H9 (cell line): ENCODE measurements at places on chromosomes 1 and 21.

- no peak for DNase-seq
Measured at GRCh38 chr1:27831568-27832410, 1.2 kb downstream of the PPP1R8 start.

- DNase-seq: no peak
Measured at GRCh38 chr1:155069551-155070157, 6.1 kb downstream of the EFNA4 start.

DNA sequence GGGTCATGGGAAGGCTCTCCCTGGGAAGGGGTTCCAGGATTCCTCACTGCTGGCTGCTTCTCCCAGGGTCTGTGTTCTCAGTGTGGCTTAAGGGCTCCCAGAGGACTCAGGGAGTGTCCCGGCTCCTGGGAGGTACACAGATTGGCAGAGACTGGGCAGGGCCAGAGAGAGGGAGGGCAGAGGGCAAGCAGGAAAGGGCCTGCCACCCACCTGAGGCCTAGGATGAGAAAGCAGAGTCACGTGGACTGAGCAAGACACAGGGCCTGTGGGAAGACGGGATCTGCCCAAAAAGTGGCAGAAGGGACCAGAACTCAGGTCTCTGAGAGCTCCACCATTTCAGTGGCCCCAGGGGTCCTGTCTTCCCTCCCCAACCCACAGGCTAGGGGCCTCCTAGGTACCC is 871 bp downstream of the SLFNL1 start:
- DNase-seq: no peak

- no peak for DNase-seq
Measured at GRCh38 chr21:43005635-43006034, 31.3 kb downstream of the PKNOX1 start.

DNA sequence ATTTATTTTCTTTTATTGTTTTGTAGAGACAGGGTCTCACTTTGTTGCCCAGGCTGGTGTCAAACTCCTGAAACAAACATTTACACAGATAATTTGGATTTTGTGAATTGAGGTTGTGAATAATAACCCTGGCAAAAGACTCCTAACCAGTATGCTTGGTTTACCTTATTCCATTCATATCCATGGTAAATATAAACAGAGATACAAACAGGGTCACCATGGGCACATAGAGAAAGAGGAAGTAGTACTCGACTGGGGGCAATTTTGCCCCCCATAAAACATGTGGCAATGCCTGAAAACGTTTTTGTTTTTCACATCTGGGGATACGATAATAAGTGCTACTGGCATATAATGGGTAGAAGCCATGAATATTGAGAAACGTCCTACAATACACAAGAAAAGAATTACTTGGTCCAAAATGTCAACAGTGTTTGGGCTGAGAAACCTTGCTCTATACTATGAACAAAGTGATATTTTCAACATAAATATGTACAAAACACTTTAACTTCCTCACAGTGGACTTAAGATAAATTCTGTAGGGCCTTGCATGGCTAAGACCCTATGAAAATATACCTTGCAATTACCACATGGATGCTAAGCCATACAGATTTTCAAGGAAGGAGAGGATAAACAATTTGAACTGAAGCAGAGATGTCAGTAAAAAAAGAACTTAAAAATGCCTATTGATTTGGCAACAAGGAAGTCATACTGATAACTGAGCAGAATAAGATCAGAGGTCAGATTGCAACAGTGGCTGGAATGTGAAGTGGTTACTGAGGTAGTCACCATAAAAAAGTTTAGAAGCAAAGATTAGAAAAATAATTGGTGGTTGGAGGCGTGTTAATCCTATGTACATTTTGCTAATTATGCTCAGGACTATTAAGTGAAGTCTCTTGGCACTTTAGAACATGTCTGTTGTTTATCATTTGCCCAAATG is 27.4 kb upstream of the ASPM start:
- DNase-seq: no peak

DNA sequence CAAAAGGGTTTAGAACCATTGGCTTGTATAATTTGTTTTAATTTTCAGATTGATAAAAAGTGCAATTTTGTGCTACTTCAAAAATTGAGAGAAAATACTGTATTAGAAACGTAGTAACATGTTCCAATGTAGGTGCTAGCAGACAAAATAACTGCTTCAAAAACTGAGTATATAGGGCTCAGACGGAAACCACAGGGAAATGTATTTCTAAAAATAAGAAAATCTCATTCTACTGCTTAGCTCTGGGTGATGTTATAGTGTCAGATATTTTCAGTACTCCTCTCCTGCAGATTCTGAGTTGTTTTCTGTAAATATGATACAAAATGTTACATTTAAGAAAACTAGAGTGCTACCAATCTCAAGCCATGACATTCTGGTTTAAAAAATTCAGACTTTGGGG is 55.4 kb downstream of the KCNK2 start:
- DNase-seq: no peak

DNA sequence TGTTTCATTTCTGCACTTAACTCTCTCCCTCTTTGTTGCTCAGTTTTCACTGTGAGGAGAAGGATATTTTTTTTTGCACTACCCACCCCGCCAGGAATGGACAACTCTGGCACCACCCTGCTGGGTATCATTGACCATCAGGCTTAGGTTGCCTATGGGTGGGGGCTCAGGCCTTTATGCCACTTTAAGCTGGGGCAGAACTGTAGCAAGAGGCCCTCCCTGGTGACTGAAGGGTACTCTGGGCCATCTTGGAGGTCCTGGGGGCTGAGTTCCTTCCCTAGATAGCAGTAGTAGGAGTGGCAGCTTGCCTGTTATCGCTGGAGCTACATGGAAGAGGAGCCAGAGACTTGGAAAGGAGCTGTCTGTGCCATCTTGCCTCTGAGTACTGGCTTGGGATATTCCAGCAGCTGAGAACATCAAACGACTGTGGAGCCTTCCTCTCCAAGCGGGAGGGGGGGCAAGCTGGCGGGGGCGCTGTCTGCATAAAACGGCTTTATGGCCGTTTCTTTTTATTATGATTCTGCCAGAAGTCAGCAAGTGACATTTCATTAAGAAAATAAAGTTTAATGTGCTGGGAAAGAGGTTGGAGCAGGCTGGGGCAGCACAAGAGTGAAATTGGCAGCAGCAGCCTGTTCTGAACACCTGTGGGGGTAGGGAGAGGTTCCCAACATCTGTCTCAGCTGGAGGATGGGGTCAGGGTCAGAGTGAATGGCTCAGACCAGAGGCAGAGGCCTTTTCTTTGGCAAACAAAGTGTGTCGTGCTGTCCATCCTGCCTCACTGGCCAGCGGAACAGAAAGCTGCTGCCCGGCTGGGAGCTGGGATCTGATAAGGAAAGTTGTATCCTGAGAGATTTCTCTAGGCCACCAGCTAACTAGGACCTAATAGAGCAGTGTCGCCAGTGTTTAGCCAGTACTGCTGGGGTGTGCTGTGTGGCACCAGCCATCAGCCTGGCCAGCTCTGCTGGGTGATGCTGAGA is 32.9 kb downstream of the TMEM53 start:
- DNase-seq: no peak

- DNase-seq: no peak
Measured at GRCh38 chr1:225349826-225350225, 78.0 kb downstream of the LBR start.

DNA sequence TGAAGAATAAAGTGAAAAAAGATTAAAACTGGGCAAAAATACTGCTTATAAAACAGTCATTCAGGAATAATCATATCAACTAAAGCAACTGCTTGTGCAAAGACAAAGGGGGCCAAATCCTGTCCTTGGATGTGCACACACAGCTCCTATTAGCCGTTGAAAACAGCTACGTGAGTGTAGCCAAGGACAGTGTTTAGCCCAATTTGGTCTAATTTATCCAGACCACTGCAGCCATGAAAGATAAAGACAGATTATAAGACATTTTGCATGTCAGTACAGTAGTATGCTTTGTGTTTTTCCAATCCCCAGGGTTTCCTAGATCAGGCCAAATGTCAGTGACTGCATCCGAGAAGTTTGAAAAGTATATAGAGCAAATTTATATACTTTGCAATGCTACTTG is 146.3 kb upstream of the PKN2 start:
- DNase-seq: no peak

GRCh38 chr1:172832006-172832725 is 173.3 kb downstream of the FASLG start:
- DNase-seq: no peak

GRCh38 chr1:160046494-160047110 is 14.8 kb upstream of the PIGM start:
- peak; percentile 68 for DNase-seq

DNA sequence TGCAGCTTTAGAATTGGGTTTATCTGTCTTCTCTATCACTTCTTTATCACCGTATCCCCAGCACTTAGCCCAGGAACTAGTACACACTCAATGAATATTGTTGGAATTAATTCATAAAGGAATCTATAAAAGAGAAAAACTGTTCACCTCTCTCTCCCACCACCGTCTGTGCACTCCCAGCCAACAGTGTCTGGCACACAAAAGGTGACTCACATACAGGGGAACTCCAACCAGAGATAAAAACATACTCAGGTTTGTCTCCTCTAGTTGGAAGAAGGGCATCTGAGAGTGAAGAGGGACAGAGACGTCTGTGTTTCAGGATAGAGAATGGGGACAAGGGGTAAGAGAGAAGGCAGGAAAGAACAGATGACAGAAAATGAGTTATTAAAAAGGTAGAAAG is 10.0 kb downstream of the ITLN1 start:
- no peak for DNase-seq

DNA sequence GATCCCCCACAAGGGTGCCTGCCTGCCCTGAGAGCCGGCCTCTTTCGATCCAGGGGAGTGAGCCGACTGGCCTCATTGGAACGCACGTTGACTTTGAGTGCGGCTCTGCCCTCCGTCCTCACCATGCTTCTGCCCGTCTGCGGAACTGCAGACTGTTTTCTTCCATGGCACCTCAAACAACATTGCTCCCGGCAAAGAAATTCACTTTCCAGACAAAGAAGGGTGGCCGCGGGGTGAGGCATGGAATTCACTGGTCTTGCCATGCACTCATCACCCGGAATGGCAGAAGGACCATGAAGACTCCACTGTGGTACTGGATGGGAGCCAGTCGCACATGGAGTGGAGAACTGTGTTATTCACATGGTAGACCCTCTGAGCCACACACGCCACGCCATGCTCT is 169.5 kb downstream of the NPHP4 start:
- no peak for DNase-seq

DNA sequence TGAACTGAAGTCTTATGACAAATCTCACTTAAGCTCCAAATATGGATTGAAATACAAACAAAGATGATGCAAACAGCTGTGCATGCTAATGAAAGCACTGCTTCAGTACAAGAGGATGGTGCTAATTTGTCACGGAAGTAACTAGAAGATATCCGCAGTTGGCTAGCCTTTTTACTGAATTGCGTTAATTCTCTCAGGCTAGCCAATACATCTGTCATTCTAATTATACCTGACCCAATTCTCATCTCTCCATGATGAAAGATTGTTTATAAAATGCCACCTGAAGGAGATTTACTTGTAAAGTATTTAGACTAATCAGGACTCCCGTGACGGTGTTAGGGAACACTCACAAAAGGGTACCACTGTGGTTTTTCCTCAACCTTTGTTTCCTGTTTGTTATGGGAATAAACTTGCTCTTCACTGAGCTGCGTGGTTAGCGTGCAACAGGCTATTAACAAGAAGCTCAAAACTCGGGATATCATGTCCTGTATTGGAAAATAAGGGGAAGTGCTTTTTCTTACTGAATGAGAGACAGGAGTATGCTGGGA is 162.5 kb downstream of the APP start:
- DNase-seq: no peak

DNA sequence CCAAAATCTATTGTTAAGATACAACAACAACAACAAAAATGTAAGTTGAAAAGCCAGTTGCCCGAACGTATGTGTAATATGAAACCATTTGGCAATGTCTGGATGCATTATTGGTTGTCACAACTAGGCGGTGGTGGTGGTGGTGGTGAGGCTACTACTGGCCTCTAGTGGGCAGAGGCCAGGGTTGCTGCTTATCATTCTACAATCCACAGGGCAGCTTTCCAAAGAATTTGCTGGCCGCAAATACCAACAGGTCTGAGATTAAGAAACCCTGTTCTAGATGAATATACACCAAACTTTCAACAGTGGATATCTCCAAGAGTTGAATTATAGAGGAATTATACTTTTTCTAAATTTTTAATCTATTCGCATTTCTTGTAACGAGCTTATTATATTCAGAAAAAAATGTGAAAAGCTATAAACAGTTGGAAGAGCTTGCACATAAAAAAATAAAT is 26.8 kb upstream of the ZNF697 start:
- no peak for DNase-seq

GRCh38 chr1:176177764-176178163 is 29.3 kb downstream of the COP1 start:
- DNase-seq: no peak

DNA sequence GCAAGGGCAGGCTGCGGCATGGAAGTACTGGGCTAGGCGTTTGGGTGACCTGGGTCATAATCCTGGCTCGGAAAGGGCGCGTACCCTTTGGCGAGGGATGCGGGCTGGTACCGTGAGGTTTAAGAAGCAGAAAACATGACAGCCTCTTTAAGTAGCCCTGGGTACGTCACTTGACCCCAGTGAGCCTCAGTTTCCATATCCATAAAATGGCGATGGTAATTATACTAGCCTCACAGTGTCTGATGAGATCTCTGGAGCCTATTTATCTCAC is 700 bp downstream of the PIGV start:
- DNase-seq: no peak

- DNase-seq: no peak
Measured at GRCh38 chr1:53068314-53069099, 6.5 kb downstream of the PODN start.

DNA sequence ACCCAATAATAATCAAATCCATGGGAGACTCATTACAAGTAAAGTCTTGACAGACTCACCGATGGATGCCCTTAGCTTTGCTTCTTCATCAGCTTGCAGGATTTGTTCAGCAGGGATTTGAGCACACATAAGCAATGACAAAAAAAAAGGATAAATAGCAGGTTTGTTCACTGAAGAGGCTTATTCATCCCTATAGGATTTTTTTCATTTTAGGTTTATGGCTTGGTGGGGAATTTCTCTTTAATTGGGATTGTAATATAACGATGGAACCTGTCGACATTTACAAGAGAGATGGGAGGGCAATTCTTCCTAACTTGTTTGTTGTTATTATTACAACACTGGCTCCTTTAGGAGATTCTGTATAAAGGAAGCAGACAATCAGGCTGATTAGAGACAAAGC is 649.1 kb upstream of the PLXNA2 start:
- no peak for DNase-seq

GRCh38 chr21:14814991-14815390 is 249.8 kb downstream of the NRIP1 start:
- DNase-seq: no peak

GRCh38 chr1:165367375-165367993 is 11.0 kb upstream of the LMX1A start:
- peak; percentile 93 for DNase-seq

- peak; percentile 32 for DNase-seq
Measured at GRCh38 chr1:1907098-1907736, 7.8 kb upstream of the CALML6 start.

DNA sequence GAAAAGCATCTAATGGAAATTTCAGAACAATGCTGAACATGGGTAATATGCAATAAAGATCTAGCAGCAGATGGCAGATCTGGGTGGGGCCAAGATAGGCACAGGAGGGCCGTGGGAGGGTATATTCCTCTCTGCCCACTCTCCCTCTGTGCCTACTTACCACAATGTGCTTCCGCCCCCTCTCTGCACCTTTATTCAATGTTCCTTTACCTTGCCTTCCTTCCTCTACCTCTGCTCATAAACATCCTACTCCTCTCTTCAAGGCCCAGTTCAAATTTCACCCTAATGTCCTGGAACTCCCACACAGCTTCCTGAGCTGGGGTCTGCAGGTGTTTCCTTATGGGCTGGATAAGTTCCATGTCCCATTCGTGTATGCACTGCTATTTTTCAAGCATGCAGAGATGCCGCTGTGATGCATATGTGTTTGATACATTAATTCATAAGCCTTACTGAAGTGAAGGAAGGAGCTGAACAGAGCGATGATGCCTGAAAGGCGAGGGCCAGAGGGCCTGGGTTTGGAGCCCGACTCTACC is 65.6 kb upstream of the EDEM3 start:
- DNase-seq: no peak
